MCF 10A (cell line): ENCODE measurements at places on chromosomes 2 and 18. TPM values are rescaled to one million over a fixed set of nuclear protein-coding genes. Genes with fewer than 3 reads are reported as not detected.

- no peak for DNase-seq
Observed at GRCh38 chr2:235445116-235445515, 48.7 kb upstream of the AGAP1 start.

- DNase-seq: no peak
Observed at GRCh38 chr2:20141806-20142205, 83.1 kb downstream of the SDC1 start.

- no peak for DNase-seq
Observed at GRCh38 chr2:72007402-72007801, 140.3 kb downstream of the CYP26B1 start.

The LNPK gene
- 21.8 and 23.3 TPM in 2 replicates for total RNA-seq

The COLEC12 gene
- total RNA-seq: 0.05 TPM in 1 of 2 replicates, not detected in the other
